Hematopoietic multipotent progenitor cell treated with erythropoietin and hydrocortisone succinate and interleukin-3 and kit ligand, for 15 days (in vitro differentiated cells): ENCODE measurements at places on chromosomes 7 and 10.
A peak's percentile ranks its signal among the peaks of the same experiment; 100 is the strongest.

DNA sequence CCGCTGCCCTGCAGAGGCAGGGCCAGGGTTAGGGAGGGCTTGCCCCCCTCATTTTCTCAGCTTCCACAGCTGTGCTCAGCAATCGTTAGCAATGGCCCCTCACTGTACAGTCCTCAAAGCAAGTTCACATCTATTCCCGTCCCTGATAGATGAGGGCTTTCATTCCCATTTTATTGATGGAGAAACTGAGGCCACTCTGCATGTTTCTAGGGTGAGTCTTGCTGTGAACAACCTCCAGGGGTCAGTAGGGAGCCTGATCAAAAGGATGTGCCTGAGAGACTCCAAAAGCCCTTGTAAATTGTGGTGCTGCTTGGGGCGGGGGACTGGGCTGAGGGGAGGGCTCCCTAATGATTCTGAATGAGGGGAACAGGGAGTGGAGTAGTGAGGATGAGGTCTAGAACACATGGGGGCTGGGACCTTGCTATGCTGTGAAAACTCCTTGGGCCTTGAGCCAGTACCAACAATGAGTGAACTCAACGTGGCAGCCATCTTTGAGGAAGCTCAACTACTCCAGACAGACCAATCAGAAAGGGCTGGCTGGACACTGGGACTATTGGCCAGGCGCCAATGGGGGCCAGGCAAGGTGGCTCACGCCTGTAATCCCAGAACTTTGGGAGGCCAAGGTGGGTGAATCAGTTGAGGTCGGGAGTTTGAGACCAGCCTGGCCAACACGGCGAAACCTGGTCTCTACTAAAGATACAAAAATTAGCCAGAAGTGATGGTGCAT, 6.7 kb upstream of the GRIFIN start:
- DNase-seq = no peak

- no peak for DNase-seq
Measured at GRCh38 chr7:36736899-36737211, 12.6 kb upstream of the AOAH start.

- DNase-seq = no peak
Measured at GRCh38 chr7:157193274-157193673, 54.5 kb downstream of the UBE3C start.

GRCh38 chr7:79292834-79293233, 160.6 kb downstream of the MAGI2 start:
- no peak for DNase-seq

DNA sequence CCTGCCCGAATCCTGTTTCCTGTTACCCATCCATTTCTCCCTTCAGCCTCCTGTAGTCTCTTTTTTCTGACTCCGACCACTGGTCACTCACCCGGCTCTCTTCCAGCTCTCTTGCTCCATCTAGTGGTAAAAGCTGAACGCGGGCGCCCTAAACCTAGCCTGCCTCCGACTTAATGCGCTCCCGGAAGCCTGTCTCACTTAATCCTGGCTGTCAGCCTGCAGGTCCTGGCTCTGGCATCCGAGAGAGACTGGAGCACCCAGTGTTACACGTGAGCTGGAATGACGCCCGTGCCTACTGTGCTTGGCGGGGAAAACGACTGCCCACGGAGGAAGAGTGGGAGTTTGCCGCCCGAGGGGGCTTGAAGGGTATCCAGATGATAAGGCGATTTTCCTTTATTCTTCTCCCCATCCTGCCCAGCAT, 10.3 kb downstream of the SUMF2 start:
- peak; percentile 86 for DNase-seq

- DNase-seq = no peak
Measured at GRCh38 chr7:82704121-82704520, 260.5 kb upstream of the CACNA2D1 start.

DNA sequence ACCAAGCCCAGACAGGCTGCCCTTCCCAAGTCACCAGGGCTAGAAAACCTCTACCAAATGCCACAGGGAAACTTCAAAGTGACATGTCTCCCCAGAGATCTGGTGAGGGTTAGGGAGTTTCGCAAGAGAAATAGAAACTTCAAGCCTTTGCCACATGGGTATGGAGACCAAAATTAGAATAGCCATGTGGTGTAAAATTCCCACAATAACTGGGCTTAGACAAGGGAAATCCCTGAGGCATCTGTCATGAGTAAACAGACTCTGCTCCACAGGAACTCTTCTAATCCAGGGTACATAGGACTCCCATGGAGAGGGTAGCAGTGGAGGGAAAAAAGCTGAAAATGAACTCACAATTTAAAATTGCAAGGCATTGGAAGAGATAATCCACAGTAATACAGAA, 14.3 kb downstream of the ADAM12 start:
- no peak for DNase-seq

DNA sequence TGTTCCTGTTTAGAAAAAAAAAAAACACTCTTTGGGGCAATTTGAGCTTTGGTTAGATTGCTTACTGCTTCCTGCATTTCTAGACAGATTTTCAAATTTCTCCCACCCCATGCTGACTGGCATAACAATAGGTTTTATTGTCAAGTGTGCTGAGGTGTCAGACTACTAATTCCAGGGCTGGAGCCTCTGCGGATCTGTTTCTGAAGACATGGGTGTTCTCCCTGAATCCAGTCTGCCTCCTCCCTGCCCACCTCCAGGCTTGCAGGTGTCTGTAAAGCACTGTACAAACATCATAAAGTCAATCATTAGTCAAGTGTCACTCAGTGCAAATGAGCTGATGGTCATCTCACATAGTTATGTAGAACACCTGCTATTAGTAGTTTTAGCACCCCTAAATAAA, 292.4 kb downstream of the GATA3 start:
- no peak for DNase-seq

DNA sequence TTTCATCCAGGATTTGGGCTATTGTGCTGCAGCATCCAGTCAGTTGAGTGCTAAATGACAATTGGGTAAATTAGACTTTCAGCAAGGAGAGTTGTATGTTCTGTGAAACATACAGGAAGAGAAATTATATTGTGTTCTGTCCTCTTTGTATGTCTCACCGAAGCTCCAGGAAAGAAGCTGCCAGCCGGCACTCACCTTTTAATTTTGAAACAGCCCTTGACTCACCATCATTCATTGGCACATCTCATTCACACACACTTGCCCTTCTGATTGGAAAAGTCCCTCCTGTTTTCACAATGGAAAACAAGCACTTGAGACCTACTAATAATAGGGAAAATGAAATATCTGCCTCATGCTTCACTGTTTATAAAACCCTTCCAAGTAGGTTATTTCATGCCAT, 495.6 kb downstream of the RPS24 start:
- no peak for DNase-seq

- DNase-seq = no peak
Measured at GRCh38 chr10:12961416-12962205, 39.9 kb downstream of the CCDC3 start.

- no peak for DNase-seq
Measured at GRCh38 chr7:75048435-75049379, 24.9 kb downstream of the RCC1L start.

DNA sequence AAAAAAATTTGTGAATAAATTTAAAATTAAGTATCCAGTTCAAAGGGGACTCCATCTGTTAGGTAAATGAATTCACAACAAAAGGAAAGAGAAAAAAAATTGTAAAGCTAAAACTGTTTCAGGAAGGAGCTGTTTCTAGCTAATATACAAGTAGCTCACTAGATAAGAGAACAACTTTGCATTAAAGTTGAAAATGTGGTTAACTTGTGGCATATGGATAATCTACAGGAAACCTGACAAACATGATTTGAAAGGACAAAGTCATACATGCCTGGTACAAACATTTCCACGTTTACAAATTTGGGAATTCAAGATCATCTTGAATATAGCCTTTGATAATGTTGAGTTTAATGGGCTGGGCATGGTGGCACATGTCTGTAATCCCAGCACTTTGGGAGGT, 8.9 kb downstream of the NT5C3A start:
- no peak for DNase-seq

GRCh38 chr7:102828286-102828685, 79.5 kb downstream of the FAM185A start:
- no peak for DNase-seq

- no peak for DNase-seq
Measured at GRCh38 chr7:40202851-40203250, 68.0 kb downstream of the SUGCT start.

GRCh38 chr7:110854651-110855050, 236.3 kb upstream of the LRRN3 start:
- DNase-seq = no peak

- DNase-seq = no peak
Measured at GRCh38 chr10:112275512-112276245, 7.5 kb upstream of the TECTB start.

GRCh38 chr10:101000127-101000914, 713 bp downstream of the LZTS2 start:
- DNase-seq = no peak

- no peak for DNase-seq
Measured at GRCh38 chr7:20107582-20107981, 109.6 kb downstream of the MACC1 start.

- DNase-seq = no peak
Measured at GRCh38 chr7:82477733-82478515, 34.3 kb upstream of the CACNA2D1 start.

DNA sequence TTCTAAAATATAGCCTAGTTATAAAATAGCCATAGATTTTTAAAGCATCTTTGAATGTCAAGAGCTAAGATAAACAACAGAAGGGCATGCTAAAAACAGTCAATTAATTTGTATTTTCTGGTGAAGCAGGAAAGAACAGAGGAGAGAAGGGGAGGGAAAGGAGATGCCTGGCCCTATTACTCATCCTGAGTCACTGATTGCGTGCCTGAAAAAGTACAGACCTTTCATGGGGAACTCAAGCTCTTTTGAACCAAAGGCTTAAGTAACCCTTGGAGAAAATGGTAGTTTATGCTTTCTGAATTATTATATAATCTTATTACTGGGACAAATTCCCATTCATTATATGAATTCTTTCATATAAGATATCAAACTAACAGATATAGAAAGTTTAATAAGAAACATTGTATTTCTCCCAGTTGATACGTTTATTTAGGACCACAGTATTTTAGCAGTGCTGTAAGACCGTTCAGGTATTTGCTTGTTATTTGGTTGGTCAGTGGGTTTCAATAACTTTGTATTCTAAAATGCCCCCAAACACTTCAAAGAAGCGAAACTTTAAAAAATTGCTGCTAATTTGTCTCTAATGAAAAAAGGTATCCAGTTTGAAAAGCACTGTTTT, 151.3 kb downstream of the HGF start:
- no peak for DNase-seq

DNA sequence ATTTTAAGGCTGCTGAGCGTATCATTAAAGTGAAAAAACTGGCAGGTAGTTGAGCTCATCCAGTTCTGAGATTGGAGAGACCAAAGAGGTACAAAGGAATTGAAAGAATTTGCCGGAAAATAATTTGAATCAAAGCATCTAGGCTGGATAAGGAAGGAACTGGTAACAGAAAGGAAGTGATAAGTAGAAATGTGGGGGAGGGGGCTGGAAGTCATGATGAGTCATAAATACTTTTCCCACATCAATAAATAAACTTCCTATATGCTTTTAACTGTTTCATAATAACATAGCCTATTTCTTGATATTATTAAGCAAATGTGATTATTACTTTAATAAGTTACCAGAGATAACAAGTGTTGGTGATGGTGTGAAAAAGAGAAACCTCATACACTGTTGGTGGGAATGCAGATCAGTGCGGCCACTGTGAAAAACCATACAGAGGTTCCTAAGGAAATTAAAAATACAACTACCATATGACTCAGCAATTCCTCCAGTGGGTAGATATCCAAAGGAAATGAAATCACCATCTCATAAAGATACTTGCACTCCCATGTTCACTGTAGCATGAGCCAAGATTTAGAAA, 27.0 kb downstream of the ZNF438 start:
- no peak for DNase-seq

GRCh38 chr7:64494912-64495461, 67.9 kb downstream of the ZNF680 start:
- no peak for DNase-seq

DNA sequence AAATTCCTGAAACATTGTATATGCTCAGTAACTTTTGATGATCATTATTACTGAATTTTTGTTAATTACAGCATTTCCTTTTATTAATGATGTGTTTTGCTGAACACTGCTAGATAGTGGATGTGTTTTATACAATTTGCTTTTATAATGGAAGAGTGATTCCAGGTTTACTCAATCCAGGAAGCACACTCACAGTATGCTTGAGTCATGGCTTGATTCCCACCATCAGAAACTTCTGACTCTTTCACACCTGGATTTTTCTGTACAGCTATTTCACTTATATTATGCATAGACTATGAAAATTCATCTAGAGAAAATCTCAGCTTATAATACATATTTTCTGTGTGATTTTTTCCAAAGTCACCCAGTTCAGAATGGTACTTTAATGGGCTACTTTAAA, 1040.9 kb downstream of the GRM8 start:
- DNase-seq = no peak
